CD4-positive, alpha-beta T cell treated with Interleukin-1 beta for 1 hour (primary cell): ENCODE measurements at places on chromosomes 16 and 17.

GRCh38 chr17:77601054-77601979 is 357.2 kb upstream of the TNRC6C start:
- DNase-seq, result no peak

DNA sequence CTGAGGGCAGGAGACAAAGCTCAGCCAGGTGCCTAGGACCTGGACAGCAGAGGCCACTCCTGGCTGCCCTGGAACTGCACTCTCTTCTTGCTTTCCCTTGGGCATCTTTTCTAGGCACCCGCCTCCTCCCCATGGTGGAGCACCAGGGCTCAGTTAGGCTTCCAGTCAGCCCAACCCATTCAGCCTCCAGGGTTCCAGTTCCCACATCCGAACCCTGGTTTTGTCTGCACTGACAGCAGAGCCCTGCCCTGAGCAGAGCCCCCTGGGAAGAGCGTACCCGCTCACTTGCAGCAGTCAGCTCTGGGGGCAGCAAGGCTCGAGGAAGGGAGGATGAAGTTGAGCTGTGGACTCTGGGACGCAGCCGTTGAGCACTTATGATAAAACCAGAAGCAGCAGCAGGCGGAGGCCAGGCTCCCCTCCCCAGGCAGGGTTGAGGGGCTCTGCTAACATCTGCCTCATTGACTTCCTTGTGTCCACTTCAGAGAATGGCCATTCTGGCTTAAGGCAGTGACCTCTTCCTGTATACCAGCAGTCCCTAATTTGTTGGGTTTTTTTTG is 213.2 kb downstream of the NTN1 start:
- DNase-seq, result no peak

DNA sequence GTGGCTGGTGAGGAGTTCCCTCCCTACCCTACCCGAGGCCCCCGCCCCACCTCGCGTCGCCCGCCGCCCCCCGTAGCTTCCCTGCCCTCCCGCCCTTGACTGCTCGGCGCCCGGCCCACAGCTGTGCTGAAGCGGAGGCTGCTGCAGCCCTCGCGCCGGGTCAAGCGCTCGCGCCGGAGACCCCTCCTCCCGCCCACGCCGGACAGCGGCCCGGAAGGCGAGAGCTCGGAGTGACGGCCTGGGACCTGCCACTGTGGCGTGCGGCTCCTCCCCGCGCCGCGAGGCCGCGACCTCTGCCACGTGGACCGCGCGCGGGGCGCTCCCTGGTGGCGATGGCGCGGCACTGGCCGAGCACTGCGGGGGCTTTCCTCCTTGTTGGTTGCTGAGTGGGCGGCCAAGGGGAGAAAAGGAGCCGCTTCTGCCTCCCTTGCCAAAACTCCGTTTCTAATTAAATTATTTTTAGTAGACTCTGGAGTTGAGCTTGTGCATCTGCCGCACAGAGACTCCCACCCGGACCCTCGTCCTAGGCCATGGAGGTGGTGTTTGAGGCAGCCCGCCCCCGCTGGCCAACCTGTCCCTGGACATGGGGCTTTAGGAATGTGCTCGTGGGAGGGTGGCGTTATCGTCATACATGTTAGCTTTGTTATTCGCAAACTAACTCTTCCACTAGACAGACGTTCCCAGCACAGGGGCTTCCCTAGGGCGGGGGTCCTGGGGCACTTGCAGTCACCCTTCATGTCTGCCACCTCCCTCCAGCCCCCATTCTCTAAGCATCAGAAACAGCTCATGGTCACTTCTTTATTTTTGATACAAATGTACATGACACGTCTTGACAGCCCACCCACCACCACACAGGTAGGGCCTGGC is 4.4 kb downstream of the TP53I13 start:
- DNase-seq, result peak; percentile 67

- DNase-seq, result no peak
These were observed 164.6 kb upstream of the TNRC6C start for GRCh38 chr17:77793971-77794235.

GRCh38 chr17:4634976-4635375 is 6.5 kb downstream of the ALOX15 start:
- DNase-seq, result no peak

- DNase-seq, result no peak
These were observed 23.5 kb upstream of the RPL13 start for GRCh38 chr16:89536886-89537548.

GRCh38 chr17:75878174-75878998 is at the start of gene TRIM47:
Gene TRIM47 (minus strand): TSS chr17:75878581. CDS start chr17:75878548, 33 bp downstream.
- DNase-seq, result no peak
